Activated T-cell treated with anti-CD3 and anti-CD28 coated beads, Interleukin-2, amount 50 U/mL, for 72 hours (primary cell): ENCODE measurements at places on chromosomes 11 and 22.

DNA sequence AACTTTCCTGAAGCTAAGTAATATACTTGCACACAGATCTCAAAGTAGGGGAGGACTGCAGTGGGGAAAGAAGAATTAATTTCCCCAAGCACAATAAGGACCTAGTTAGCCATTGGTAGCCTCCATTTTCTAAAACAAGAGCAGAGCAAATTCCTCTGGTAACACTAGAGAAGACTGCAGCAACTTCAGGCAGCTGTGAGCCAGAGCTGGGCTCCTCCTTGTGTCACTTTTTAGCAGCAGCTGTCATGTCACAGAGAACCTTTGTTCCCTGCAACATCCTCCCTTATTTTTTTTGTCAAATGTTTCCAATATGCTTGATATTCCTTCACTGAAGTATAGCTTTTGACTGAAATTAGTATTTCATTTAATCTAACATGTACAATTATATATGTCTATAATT, 54.4 kb downstream of the RRAS2 start:
- H3K27me3 ChIP-seq, result no peaks in the 10 kb centered on the region
- H3K36me3 ChIP-seq, result no peaks in the 10 kb centered on the region
- H3K4me1 ChIP-seq, result peaks cover 15% of the 10 kb centered on the region
- no peak overlapping the region for H3K4me3 ChIP-seq
- no peak overlapping the region for H3K27ac ChIP-seq

DNA sequence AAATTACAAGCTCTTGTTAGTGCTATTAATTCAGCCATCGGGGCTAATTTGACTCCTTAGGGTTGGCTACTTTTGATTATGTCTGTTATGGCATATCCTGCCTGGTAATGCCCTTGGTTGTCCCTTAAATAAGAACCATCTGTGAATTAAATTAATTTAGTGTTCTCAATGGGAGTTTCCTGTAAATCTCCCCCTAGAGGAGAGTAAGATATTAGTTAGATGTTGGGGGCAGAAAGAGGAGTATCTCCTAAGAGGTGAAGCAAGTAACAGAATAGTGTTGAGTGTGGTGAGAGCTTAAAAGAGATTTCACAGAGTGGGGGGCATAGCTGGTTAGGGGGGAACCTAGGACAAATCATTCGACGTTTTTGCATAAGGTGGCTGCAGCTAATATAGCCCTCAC, 1126.9 kb downstream of the JRKL start:
- H3K4me1 ChIP-seq, result no peaks in the 10 kb centered on the region
- no peak for DNase-seq
- no peak overlapping the region for H3K4me3 ChIP-seq
- H3K27me3 ChIP-seq, result no peaks in the 10 kb centered on the region

- H3K27me3 ChIP-seq, result no peaks in the 10 kb centered on the region
- H3K4me1 ChIP-seq, result peaks cover 15% of the 10 kb centered on the region
- no peak for DNase-seq
Measured at GRCh38 chr11:2777871-2778629, 78.3 kb upstream of the KCNQ1OT1 start.

DNA sequence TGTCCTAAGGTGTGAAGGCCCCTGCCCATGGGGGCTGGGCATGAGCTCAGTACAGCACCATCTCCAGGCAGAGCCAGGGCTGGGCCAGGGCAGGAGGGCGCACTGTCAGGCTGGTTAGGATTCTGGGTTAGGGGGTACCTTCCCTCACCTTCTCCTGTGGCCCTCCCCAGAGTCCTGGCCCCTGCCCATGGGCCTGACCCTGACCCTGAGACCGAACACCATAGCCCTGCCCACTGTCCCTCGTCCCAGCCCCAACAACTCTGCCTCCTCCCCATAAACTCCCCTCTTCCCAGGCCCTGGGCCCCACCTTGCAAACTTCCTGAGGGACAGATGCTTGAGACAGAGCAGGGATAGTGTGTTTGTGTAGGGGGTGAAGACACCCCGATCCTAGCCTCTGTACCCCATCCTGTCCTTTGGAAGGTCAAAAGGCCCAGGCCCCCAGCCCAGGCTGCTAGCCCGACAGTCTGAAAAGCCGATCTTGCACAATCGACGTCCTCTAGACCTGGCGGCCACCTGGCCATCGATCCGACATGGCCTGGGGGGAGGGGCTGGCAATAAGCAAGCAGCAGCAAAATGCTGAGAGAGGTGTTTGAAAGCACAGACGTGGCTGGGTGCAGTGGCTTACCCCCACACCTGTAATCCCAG, 2.7 kb upstream of the TMPRSS6 start:
- H3K4me3 ChIP-seq, result no peak overlapping the region
- no peak overlapping the region for H3K27ac ChIP-seq
- H3K27me3 ChIP-seq, result no peaks in the 10 kb centered on the region
- no peaks in the 10 kb centered on the region for H3K36me3 ChIP-seq

DNA sequence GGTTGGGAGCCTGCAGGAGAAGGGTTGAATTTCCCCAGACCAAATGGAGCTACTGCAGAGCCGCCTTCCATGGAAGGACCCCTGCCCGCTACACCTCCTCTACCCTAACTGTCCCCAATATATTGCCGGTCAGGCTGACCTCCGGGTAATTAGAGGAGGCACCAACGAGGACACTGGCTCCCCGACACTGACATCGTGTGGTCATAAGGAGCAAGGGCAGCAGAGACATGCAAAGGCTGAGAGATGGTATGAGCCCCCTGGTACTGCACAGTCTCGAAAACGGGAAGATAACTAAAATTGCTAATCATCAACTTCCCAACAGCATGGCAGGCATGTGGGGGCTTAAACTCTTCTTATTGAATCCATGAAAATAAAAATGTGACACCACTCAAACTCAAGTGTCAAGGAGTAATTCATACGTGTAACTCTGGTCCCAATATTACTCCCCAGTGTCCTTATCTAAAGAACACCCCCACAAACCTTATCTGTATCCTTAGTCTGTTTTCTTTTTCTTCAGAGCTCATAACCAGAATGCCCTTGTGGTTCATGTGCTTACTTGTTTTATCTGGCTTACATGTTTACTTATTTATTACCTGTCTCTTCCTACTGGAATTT, 4.4 kb downstream of the CAVIN3 start:
- H3K27ac ChIP-seq, result no peak overlapping the region
- peaks cover 41% of the 10 kb centered on the region for H3K27me3 ChIP-seq
- H3K4me1 ChIP-seq, result peaks cover 23% of the 10 kb centered on the region
- H3K4me3 ChIP-seq, result no peak overlapping the region
- peak; percentile 43 for DNase-seq

- DNase-seq, result peak; percentile 74
- H3K27me3 ChIP-seq, result peaks cover 17% of the 10 kb centered on the region
- H3K27ac ChIP-seq, result peak overlapping the region; percentile 87
Measured at GRCh38 chr11:2930704-2931419, 1.6 kb upstream of the PHLDA2 start.
